Esophagus squamous epithelium (tissue), 5 donors: ENCODE measurements at places on chromosomes 3 and 15. TPM values are rescaled to one million over a fixed set of nuclear protein-coding genes. Genes with fewer than 3 reads are reported as not detected.

Gene SPINK8
- not detected for total RNA-seq

Gene SERPINI1
- 4.4 TPM for total RNA-seq

DNA sequence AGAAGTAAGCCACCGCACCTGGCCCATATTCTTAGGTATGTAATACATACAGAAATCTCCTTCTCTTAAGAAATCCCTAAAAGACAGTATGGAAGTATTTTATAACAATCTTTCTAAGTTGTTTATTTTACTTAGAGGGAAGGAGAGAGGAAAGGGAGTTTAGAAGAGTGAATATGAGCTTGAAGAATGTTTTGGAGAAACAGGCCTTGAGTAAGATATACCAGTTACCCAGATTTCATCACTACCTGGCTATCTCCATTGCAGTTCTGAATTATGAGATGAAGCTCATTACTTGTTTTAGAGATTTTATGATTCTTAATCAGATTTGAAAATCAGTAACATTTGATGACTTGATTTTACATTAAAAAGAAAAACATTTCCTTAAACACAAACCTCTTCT is 71.9 kb downstream of the DCUN1D1 start:
- H3K4me3 ChIP-seq = no peak overlapping the region
- no peaks in the 10 kb centered on the region for H3K4me1 ChIP-seq
- H3K27ac ChIP-seq = no peak overlapping the region

DNA sequence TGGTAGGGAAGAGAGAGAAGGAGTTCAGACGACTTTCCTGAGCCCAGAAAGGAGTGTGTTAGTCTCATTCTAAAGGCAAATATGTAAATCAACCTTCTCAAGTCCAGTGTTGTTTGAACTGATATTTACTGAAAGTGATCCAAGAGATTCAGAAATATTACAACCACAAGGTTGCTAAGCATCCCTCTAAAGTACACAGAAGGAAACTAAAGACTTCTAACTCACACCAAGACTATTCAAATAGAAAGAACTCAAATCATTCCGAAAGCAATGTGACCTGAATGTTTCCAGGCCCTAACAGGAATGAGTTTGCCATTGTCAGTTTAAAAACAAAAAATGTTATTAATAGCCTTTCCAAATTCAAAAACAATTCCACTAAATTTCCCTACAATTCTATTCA is 56.9 kb upstream of the VGLL3 start:
- no peaks in the 10 kb centered on the region for H3K27me3 ChIP-seq
- H3K4me1 ChIP-seq = no peaks in the 10 kb centered on the region
- DNase-seq = no peak
- H3K4me3 ChIP-seq = no peak overlapping the region
- H3K27ac ChIP-seq = no peak overlapping the region

DNA sequence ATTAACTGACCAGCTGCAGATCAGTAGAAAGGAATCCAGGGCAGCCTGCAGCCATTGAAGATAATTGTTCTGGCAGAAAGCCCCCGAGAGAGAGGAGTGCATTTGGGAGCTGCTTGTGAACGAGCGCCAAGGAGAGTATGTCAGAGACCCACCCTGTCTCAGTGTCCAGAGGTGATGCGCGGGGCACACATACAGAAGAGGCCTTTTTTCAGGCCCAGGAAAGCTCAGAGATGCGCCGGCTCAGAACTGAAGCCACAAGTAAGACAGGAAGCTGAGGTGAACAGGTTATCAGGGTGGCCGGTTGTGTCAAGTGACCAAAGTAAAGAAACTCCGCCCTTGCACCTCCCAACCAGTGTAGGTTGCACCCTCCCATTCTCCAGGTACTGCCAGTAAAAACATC is 59.8 kb upstream of the HEG1 start:
- no peak for DNase-seq
- no peaks in the 10 kb centered on the region for H3K36me3 ChIP-seq
- H3K4me3 ChIP-seq = no peak overlapping the region

DNA sequence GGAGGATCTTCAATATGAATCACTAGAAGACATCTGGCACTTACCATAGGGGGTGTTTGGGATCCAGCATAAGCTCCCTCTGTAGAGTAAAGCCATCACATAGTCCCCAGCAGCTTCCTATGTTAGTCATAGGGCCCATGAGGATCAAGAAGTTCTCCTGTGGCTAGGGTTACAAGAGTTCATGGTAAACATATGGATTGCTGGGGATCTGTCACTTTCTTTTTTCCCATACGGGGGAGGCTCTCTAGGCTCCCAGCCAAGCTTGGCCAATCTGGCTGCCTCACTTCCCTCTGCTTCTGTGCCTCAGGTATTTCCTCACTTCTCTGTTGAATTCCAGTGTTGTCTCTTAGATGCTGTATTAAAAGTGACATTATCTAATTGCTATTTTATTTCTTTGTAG is 597.9 kb downstream of the PDCD6IP start:
- H3K27me3 ChIP-seq = no peaks in the 10 kb centered on the region
- H3K27ac ChIP-seq = no peak overlapping the region
- no peak overlapping the region for H3K4me3 ChIP-seq
- H3K36me3 ChIP-seq = no peaks in the 10 kb centered on the region

- DNase-seq = no peak
- no peaks in the 10 kb centered on the region for H3K27me3 ChIP-seq
- no peak overlapping the region for H3K4me3 ChIP-seq
Observed at GRCh38 chr3:41715376-41715775, 246.5 kb downstream of the ULK4 start.
